Spinal cord (tissue), 10 donors: ENCODE measurements at places on chromosomes 2 and 18.

GRCh38 chr2:10215393-10215935, 87.2 kb upstream of the HPCAL1 start:
- DNase-seq: no peak

GRCh38 chr2:180699657-180700361, 280.6 kb upstream of the UBE2E3 start:
- DNase-seq: no peak

- no peak for DNase-seq
These were observed 186.8 kb upstream of the PGAP1 start for GRCh38 chr2:197113275-197113711.

GRCh38 chr2:44230378-44230777, 44.9 kb upstream of the SLC3A1 start:
- DNase-seq: no peak

DNA sequence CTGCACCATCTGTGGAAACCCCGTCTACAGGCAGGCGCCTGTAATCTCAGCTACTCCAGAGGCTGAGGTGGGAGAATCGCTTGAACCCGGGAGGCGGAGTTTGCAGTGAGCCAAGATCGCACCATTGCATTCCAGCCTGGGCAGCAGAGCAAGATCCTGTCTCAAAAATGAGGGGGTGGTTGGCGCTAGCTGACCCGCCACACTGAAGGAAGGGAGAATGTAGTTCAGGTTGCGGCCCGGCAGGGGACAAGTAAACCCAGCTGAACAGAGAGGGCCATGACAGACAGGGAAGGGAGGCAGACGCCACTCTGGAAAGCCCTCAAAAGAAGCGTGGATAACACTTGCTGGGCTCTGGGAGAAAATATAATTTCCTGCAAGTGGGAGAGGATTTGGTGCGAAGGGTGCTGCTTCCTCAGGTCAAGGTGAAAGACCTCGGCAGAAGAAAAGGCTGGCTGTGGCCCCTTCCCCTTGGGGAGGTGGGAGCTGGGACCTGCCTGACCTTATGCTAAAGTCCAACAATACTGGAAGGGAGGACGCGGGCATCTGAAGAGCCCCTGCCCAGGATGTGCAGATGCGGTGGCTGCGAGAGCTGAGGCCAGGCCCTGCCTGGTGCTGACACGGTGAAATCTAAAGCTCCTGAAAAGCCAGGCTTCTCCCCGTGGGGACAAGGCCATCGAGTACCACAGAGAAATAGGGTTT, 3.7 kb upstream of the SFT2D3 start:
- no peak for DNase-seq

GRCh38 chr2:238869293-238870124, 21.6 kb downstream of the TWIST2 start:
- DNase-seq: no peak

GRCh38 chr18:4399929-4400328, 55.2 kb downstream of the DLGAP1 start:
- DNase-seq: no peak

GRCh38 chr2:9744256-9745004, 98.8 kb upstream of the TAF1B start:
- no peak for DNase-seq

GRCh38 chr18:53458944-53459580, 765.4 kb downstream of the MBD2 start:
- DNase-seq: peak; percentile 89

DNA sequence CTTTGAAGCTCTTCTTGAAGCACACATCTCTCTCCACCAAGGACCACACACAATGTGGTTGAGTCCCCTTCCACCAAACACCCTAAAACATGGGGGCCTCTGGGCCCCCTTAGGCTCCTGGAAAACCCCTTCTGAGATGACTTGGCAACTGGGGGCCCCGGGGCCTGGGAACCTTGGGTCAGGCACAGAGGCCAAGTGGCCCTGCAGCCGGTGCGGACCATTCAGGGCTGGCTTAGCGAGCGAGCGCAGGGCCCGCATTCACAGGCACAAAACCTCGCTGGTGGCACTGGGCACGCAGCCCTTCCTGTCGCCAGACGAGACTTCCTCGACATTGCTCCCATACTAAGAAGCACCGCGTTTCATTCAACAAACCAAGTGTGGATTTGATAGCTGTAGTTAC, 111.2 kb upstream of the ID2 start:
- no peak for DNase-seq

GRCh38 chr2:134217351-134217750, 36.5 kb upstream of the MGAT5 start:
- no peak for DNase-seq

GRCh38 chr2:223635080-223635479, 32.9 kb upstream of the SCG2 start:
- no peak for DNase-seq

- no peak for DNase-seq
These were observed 65.4 kb downstream of the DIS3L2 start for GRCh38 chr2:232026910-232027309.

DNA sequence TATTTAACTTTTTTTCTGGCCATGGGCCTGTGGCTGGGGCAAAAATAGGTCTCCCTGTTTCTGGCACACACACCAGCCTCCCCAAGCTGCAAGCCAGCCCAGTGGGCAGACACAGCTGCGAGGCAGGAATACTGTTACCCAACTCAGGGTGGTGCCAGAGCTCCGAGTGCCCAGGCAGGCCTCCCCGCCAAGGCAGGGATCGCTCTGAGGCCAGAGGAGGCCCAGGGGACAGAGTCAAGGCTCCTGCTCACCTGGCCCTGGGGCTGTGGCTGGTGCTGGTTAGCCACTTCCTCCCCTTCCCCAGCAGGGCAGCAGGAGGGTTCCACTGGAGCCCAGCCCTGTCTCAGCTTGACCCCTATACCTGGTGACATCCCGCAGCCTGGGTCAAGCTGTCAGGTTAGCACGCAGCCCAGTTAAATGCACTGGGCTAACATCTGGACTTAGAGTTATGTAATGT, 67.1 kb upstream of the EPAS1 start:
- no peak for DNase-seq

DNA sequence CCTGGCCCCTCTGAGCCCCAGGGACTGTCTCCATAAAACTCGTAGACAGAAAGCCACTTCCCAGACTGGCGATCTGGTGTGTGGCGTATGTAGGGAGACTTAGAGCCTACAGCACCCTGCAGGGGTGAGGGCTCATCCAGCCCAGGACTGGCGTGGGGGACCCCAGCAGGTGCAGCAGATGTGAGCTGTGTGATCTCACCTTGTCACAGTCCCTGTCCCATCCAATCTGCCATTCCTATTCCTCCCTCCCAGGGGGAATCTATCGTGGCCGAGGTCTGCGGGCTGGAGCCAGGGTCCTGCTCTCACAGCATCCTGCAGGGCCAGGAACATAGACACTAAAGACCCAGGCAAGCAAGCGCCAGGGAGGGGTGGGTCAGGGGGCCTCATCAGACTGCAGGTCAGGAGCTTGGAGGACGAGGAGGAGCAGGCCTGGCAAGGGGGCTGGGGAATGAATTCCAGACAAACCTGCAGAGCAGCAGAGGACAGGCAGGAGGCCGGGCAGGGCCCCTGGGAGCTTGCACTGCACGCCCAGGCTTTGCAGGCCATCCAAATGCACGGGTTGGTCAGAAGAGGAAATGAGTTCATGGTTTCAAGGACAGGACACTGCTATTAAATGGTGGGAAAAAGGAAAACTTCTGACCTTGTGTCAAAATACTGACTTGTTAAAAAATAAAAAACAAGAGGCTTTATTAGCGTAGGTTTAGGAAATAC, 32.5 kb downstream of the HS6ST1 start:
- DNase-seq: no peak
